Coronary artery (tissue), 2 donors: ENCODE measurements at places on chromosomes 4 and X.

DNA sequence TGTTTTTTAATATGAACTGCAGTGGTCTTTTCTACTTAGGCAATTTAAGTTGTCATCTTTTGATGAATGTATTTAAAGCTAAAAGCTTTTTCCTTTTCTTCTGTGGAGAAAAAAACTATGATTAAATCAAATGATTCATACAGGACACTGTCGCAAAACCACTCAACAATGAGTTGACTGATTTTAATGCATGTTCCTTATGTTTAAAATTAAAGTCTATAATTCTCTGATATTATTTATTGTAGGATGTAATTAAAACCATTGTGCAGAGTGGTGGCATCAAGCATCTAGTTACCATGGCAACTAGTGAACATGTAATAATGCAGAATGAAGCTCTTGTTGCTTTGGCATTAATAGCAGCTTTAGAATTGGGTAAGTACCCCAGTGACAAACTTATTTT, 172.5 kb downstream of the RAP1GDS1 start:
- DNase-seq, result no peak

- no peak for DNase-seq
Measured at GRCh38 chr4:147128787-147129186, 183.1 kb upstream of the TTC29 start.

DNA sequence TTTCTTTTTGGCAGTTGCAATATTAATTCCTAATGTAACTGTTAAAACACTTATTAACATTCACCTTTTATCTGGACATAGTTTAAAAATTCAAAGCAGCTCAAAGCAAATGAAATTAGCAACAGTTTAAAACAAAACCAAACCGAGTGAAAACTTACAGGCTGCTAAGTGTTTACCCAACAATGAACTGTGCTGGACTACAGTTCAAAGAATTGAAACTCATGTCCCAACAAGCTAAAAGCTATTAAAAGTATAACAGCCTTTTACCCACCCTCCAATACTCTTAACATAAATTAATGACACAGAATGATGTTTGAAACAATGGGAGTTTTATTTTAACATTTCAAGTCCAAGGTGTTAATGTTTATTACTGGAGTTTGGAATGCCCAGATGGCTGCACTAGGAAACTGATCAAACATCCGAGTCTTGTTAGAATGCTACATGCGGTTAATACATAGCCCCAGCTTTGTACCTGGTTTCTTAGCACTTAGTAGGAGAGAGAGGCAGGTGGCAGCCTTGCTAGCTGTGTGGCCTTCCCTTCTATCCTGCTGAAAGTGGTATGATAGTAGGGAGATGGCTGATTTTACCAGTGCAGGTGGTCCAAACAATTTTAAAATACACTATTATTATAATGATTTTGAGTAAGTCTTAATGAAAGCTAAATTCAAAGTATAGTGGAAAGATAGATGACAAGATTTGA, 21.1 kb upstream of the FRYL start:
- no peak for DNase-seq

- no peak for DNase-seq
Measured at GRCh38 chr4:73067971-73068394, 1.5 kb downstream of the COX18 start.
